ENCODE measurements at places on chromosomes 7 and 10. TPM values are rescaled to one million over a fixed set of nuclear protein-coding genes. Genes with fewer than 3 reads are reported as not detected.
A peak's percentile ranks its signal among the peaks of the same experiment; 100 is the strongest.

The CPEB3 gene
- 2.3 TPM for polyA plus RNA-seq

The PTF1A gene
- not detected for polyA plus RNA-seq

GRCh38 chr10:90937645-90938258, 16.9 kb upstream of the ANKRD1 start:
- DNase-seq = no peak

- DNase-seq = no peak
Observed at GRCh38 chr7:25262586-25262985, 34.3 kb upstream of the NPVF start.

- peak; percentile 70 for DNase-seq
Observed at GRCh38 chr10:90871279-90871765, 452 bp upstream of the RPP30 start.

DNA sequence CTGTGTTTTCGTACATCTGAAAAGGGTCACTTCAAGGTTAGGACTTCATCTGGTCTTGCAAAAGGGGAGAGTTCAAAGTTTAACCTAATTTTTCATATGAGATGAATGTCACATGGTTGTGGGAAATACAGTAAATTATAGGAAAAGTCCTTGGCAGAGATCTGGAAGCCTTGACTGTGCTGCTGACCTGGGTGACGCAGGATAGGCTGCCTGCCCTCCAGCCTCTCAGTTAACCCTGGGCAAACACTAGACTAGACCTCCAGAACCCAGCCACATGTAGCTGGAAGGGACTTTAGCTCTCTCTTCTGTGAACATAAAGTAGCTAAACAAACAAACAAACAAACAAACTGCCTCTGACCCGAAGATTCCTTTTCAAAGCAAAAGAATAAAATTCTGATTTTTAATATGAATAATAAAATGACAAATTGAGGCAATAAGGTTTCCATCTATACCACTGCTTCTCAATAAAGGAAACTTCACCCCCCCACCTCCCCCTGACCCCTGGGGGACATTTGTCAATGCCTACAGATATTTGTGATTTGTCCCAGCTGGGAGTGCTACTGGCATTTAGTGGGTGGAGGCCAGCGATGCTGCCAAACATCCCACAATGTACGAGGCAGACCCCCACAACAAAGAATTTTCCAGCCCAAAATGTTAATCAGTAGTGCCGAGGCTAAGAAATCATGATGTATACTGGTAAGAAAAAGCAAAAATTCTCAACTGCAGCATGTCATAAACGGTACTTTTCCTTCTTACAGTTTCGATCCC, 75.2 kb upstream of the PRR15 start:
- DNase-seq = no peak
